ENCODE measurements at places on chromosomes 6 and 20.

- DNase-seq = no peak
Measured at GRCh38 chr6:86331265-86331840, 606.0 kb upstream of the HTR1E start.

DNA sequence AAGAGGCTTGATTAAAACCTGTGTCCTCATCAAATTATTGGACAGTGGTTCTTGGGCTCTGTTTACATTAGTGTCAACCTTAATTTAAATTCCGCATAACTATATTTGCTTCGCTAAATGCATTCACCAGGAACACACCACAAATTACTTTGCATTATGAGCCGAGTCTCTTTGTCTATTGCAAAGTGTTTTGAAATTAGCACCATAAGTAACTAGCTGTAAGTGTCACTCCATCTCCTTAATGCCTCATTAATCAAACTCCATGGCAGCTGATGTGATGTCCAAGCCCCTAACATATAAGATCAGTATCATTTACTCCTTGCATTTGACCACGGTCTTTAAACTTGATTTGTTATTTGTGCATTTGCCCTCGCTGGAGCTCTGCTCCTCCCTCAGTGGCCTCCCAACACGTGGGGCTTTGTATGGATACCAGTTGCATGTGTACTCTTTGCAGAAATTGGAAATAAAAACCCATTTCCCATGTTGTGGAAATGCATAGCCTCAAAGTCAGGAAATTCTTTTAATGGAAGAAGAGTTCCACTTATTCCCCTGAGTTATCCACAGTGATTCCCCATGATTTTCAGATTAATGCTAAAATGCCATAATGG, 24.6 kb downstream of the FOXA2 start:
- no peak for DNase-seq

- no peak for DNase-seq
Measured at GRCh38 chr6:28651161-28651560, 125.5 kb downstream of the GPX5 start.

GRCh38 chr6:34717466-34717865, 20.9 kb upstream of the ILRUN start:
- DNase-seq = no peak

DNA sequence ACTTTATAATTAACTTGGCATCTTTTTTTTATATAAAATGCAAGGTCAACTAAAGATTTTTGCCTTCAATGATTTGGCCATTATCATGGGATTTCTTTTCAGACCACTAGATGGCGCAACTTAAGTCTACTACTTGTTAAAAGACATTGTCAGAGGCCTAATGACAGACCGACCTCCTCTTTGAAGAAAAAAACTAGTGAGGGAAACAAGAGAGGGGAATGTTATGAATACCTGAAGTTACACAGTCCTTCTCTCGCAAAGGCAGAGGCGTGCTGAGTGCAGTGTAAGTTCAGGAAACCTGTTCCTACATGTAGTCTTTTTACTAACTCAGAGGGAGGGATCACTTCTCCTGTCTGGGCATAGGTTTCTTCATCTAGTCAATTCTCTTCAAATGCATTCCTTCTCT, 9.3 kb downstream of the TRAPPC3L start:
- no peak for DNase-seq

- DNase-seq = no peak
Measured at GRCh38 chr6:108822401-108822800, 25.8 kb upstream of the ARMC2 start.

DNA sequence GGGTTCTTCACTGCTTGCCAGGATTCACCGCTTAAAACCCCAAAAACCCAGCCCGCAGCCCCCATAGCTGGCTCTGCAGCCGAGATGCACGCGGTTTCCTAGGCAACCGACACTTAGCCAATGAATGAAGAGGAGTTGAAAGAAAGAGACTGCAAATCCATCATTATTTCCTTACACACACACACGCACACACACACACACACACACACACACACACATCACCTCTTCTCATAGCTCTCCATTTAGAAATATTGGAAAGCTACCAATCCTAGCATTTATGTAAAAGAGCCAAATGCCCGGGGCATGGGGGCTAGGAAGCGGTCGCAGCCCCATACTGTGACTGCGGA, 3.4 kb upstream of the TUBB2B start:
- no peak for DNase-seq

DNA sequence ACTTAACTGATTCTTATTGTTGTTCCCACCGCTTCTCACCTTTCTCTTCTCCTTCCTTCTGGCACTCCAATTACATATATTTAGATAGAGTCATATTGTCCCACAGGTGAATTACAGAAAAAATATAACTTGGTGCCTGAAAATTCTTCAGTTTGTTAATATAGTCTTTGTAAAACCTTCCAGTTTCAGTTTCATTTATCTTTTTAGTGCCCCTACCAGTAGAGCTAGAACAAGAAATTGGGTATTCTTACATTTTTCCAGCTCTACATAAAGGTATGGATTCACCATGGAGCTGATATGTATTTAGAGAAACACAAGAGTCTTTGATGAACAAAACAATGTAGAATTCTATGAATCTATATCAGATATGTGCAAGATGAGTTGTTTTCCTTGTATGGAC, 10.7 kb downstream of the MANEA start:
- DNase-seq = no peak

GRCh38 chr6:155717374-155717773, 261.7 kb upstream of the NOX3 start:
- no peak for DNase-seq

DNA sequence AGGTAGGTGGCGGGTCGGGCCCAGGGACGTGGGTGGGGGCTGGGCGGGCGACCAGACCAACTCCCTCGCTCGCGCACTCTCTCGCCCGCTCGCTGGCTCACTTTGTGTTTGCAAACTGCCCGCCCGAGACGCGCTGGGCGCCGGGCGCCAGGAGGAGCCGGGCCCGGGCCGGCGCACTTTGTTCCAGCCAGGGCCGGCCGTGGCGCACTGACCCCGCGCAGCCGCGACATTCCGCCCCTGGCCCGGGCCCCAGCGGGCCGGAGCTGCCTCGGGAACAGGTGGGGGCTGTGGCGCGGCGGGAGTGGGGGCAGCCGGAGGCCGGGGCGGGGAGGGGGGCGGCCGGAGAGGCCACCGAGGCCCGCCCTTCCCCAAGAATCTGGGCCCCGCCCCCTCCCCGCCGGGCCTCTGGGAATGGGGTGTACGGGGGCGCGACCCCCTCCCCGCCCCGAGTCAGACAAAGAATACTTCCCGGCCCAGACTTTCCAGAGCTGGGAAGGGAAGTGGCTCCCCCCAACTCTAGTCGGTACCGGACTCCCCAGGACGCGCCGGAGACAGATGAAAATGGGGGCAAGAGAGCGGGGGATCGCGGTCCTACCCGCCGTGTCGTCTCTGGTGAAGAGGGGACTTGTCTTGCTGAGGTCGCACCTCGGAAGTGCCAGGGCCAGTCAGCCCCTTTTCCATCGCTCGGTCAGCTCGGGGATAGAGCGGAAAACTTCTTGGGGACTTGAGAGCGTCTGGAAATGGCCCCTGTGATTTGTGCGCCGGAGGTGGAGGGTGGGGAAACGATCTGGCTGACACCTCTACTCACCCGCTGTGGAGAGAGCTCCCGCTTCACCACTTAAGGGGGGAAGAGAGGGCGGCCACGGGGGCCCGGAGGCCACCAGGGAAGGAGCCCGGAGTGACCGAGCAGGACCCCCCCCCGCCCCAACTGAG, 951 bp downstream of the FOXP4 start:
- peak; percentile 81 for DNase-seq

GRCh38 chr6:92354270-92354829, 1065.0 kb downstream of the EPHA7 start:
- DNase-seq = no peak

DNA sequence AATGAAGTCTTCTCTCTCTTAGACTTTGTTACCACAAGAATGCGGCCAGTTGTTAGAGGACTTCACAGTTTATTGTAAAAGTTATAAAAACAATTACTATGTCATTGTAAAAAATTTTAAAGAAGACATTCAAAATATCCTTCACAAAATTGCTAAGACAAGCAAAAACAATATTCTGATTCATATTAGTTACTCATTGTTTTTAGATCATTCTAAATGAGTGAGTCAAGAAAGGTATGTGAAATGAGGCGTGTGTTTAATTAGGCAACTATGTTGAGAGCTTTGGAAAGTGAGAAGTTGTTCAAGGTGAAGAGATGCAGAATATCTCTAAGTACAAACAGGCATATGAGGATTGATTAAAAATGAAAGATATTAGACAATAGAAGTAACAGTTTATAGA, 875.3 kb downstream of the EYS start:
- no peak for DNase-seq

GRCh38 chr6:44001318-44002066, 125.8 kb downstream of the MRPL14 start:
- DNase-seq = peak; percentile 36

DNA sequence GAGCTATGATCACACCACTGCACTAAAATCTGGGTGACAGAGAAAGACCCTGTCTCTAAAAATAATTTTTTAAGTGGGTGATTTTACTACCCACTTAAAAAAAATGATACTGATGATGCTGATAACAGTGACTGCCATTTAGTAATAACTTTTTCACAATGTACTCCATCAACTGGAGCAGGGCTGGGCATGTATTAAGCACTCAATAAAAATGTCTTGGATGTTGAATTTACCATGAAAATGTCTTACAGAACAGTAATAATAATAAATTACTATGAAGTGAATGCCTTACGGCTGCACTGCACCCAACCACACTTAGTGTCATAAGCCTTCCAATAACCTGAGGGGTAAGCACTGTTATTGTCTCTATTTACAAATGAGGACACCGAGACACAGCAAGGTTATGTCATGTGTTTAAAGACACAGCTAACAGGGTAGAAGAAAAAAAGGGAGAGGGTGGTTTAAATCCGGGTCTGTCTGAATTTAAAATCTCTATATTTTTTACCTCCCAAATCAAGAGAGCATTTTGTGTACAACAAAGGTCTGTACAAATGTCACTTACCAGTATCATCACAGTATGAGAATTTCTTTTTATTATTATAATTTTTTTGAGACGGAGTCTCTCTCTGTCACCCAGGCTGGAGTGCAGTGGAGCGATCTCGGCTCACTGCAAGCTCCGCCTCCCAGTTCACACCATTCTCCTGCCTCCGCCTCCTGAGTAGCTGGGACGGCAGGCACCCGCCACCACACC, 21.5 kb downstream of the RIMS4 start:
- no peak for DNase-seq

DNA sequence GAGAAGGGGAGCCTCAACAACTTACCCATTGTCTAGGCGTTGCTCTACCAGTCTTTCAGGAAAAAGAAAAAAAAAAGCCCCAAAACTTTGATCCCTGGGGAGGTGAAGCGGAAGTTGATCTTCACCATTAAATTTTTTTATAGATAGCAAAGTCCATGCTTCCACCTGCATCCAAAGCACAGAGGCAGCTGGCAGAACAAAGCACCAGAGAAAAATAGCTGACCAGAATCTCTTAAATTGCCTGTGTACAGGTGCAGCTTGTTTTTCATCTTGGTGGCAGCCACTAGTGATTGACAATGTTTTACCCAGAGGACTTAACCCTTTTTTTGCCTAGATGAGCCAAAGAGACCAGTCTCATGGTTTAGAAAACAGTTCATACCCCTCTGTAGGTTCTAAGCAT, 86.0 kb downstream of the MYB start:
- DNase-seq = no peak

- no peak for DNase-seq
Measured at GRCh38 chr6:148389086-148389485, 46.4 kb downstream of the SASH1 start.

DNA sequence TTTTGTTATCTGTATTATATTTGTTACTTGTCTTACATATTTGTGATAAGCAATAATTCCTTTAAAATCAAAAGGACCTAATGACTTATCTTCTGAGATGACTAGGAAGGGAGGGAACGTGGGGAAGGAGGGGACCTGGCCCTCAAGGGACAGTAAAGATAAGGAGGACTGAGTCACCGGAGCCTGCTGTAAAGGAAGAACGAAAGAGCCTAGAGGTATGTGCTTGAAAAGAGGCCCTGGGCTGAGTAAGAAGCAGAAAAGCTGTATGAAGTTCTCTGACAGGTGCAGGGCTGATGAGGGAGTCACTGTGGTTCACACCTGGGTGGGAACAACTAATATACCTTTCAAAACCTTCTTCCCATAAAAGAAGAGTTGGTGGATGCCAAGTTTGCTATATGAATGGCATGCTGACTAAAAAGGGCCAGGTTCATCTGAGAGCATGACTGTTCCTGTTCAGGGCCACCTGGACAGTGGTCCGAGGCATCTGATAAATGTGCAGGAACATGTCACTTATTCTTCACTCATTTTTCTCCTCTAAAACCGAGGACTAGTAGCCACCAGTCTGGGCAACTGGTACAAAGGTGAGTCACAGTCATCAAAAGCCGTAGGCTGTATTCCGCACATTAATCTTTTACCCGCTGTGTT, 111.3 kb downstream of the TNFAIP3 start:
- no peak for DNase-seq

- no peak for DNase-seq
Measured at GRCh38 chr6:79782792-79783580, 151.9 kb downstream of the SH3BGRL2 start.

GRCh38 chr6:157314705-157315321, 8.5 kb downstream of the TMEM242 start:
- DNase-seq = no peak

GRCh38 chr6:31728767-31729514, at the start of gene DDAH2:
Gene DDAH2 (minus strand): TSS chr6:31729299. CDS start chr6:31729161, 138 bp downstream.
- DNase-seq = peak; percentile 63

- DNase-seq = no peak
Measured at GRCh38 chr6:15674690-15675386, 12.0 kb upstream of the DTNBP1 start.

- DNase-seq = no peak
Measured at GRCh38 chr6:56798163-56798562, 155.5 kb upstream of the DST start.

GRCh38 chr20:50333812-50334211, 143.2 kb downstream of the CEBPB start:
- no peak for DNase-seq

DNA sequence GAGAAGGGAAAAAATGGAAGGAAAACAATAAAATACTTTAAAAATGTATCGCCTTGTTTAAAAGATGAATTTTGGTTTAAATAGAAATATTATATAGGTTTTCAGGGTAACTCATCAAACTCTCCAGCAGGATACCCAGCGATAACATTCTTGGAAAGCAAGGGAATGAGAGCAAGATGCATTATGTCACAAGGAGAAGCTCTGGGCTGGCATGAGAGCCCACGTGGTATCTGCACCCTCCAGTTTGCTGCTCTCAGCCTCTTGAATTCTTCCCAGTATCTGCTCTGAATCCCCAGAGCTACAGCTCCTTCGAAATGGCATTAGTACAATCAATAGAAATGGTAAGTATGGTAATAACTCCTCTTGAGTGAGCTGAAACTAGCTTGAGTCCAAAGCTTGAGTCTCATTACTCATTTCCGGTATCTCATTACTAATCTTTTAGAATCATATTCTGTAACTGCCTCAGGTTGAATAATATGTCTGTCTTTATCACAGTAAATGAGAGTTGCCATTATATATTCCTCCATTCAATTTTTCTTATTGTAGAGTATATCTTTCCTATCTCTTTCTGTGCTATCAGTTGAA, 4.9 kb upstream of the TMEM242 start:
- DNase-seq = no peak

- no peak for DNase-seq
Measured at GRCh38 chr6:170372380-170373325, 66.1 kb downstream of the FAM120B start.

Measured in aorta (tissue), 5 donors.